ENCODE measurements at places on chromosomes 4 and X. TPM values are rescaled to one million over a fixed set of nuclear protein-coding genes. Genes with fewer than 3 reads are reported as not detected.

Gene APLN
- not detected for total RNA-seq

Gene PDLIM5
- total RNA-seq, result 37.4 TPM

DNA sequence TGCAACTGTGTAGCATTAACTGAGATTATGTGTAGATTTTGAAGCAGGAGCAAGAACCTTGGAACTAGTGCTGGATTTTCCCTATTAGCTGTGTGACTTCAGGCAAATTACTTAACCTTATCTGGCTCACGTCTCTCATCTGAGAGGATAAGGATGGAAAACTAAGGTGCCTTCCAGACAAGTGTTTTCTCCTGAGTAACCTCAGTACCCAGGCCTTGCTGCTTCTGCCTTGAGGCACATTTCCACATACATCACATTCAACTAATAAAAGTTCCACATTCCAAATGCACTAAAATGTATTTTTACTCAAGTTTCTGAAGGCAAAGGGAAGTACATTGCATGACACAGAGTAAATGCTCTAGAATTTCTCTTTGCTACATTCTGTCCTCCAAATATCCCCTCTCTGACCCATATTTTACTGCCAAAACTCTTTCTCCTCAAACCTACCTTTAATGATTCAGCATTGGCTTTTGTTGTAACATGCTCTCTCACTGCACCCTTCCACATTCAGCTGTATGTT lies 195.4 kb upstream of the ADGRL3 start:
- DNase-seq, result no peak

Gene SPANXN3
- total RNA-seq, result not detected
